ENCODE measurements at places on chromosomes 3 and 15.

DNA sequence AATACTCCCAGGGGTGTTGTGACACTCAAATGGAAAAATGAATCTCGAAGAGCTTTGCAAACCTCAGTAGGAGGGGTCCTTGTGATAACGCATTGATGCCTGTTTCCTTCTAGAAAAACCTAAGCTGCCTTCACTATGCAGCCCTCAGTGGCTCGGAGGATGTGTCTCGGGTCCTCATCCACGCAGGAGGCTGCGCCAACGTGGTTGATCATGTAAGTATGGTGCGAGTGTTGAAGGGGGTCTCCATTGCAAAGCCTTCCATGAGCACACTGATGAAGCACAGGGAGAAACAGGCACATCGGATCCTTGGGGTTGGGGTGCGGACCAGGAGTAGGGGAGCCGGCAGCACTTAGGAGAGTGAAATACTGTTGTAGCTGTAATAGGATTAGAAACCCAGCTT, 22.3 kb downstream of the ANKDD1A start:
- no peak for DNase-seq

DNA sequence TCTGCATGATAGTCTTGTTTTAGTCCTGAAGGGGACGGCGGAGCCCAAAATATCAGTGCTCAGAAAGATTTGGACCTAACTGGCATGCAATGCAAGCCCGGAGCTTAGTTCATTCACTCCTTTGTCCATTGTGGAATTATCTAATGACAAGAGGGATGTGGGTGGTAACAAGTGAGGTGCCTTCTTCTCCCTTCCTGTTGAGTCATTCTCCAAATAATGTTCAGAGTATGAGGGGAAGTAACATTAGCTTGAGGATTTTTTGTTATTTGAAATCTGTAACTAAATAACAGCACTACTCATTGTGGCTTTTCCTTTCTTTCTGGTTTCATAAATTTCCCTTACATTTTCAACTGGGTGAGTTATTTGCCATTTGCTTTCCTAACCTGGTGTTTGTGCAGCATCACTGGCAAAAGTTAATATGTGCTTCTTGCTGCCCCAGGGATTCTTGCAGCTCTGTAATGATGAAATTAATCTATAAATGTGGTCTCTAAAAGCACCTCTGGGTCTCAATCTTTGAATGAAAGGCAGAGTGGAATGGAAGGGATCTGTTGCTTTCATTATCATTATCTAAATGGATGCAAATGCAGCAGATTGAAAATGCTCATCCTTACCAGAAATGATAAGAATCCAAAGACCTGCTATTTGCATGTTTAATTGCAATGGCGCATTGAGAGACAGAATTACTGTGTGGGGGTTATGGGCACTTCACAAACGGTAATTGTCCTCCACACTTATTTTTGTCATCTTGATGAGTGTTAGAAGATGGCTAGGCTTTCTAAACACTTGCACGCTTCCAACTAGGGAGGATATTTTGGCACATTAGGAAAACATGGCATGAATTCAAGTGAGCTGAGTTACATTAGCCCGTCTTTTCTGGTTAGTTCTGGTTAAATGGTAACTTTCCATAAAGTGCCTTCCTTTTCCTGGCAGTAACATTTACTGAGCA, 89.9 kb upstream of the MITF start:
- DNase-seq, result peak; percentile 12

DNA sequence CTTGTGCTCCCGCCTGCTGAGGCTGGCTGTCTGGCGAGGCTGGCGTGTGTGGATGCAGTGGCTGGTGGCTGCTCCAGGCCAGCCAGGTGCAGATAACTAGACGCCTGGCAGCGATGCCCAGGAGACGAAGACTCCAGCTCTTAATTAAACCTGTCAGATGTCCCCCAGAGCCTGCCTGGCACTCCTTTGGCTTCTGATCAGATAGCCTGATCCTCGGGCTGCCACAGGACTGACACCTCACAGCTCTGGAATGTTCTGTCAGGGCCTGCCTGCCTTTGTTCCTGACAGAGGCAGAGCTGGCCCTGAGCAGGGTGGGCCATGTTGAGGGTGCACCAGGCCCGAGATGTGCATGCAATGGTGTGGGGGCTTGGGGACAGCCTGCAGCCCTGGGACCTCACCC, 36.5 kb downstream of the PLXNA1 start:
- DNase-seq, result no peak

GRCh38 chr3:47057212-47057671, 77.8 kb downstream of the NBEAL2 start:
- DNase-seq, result peak; percentile 8

- no peak for DNase-seq
These were observed 26.1 kb downstream of the ABTB1 start for GRCh38 chr3:127698691-127699415.

- peak; percentile 11 for DNase-seq
These were observed 69.9 kb upstream of the TNFSF10 start for GRCh38 chr3:172592898-172593669.

- DNase-seq, result no peak
These were observed 666 bp upstream of the FAM219B start for GRCh38 chr15:74907163-74907870.

DNA sequence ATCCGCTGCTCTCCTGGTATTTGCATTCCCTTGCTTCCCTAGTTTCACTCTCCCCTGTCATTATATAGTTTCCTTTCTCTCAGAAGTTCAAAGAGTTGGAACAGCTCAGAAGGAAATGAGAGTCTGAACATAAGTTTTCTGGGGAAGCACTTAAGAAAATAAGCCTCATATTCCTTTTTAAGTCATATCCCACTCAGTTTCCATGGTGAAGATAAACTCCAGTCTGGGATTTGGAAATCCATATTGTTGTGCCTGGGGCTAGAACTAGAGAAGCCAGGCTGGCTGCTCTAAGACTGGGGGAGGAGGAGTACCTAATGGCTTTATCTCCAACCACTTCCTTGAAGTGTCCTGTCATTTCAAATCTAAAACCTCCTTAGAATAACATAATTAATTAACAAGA, 134.2 kb upstream of the ALCAM start:
- no peak for DNase-seq

DNA sequence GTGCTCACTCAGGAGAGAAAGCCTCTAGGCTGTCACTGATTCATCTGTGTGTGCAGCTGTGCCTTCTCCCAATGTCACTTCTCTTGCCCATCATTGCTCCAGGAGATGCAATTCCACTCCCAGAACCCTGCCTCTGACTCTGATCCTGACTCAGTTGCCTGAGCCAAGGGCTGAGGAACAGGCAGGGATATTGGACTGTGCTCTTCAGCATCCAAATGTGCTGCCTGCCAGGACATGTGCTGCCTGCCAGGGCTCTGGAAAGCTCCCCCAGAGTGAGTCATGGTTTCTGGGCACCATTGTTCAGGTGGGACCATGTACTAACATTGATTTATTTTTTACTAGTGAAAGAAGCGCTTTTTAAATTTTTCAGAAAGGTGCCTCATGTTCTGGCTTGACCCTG, 71.0 kb downstream of the TRIM42 start:
- no peak for DNase-seq

- DNase-seq, result peak; percentile 30
These were observed 1.2 kb downstream of the SIDT1 start for GRCh38 chr3:113533534-113533892.
